ENCODE measurements at places on chromosomes 4 and X.
A peak's percentile ranks its signal among the peaks of the same experiment; 100 is the strongest.

GRCh38 chr4:184167576-184167975 lies 50.1 kb downstream of the ENPP6 start:
- DNase-seq = no peak

GRCh38 chr4:70948665-70949260 lies 44.7 kb upstream of the DCK start:
- DNase-seq = no peak

- peak; percentile 74 for DNase-seq
Measured at GRCh38 chrX:102976793-102977495, 39.9 kb downstream of the RAB40AL start.

- DNase-seq = no peak
Measured at GRCh38 chr4:140448830-140449229, 21.4 kb upstream of the CLGN start.

GRCh38 chrX:40683245-40683644 lies 35.9 kb upstream of the CXorf38 start:
- DNase-seq = no peak

- no peak for DNase-seq
Measured at GRCh38 chr4:3683744-3684421, 82.3 kb upstream of the ADRA2C start.

GRCh38 chr4:112775801-112776200 lies 138.9 kb downstream of the LARP7 start:
- no peak for DNase-seq
